ENCODE measurements at places on chromosomes 2 and 18.

GRCh38 chr2:69032336-69032735 is 19.4 kb downstream of the ANTXR1 start:
- DNase-seq, result no peak

DNA sequence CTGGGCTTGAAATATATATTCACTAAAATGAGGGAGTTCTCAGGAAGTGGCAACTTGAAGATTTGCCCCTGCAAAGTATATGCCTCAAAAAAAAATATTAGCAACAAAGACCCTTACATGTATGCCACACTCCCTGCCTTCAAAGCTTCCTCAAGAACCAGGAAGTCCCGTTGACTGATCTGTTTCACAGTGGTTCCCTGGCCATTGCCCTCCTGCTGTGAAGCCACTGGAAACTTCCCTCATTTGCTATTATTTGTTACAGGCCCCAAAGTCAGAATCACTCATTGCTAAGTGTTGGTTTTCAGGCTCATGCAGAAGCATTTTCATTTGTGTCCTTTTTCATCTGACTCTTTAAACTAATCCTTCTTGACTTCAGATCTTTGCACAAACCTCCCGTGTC is 421.5 kb downstream of the ZNF521 start:
- no peak for DNase-seq

- no peak for DNase-seq
These were observed 563.9 kb downstream of the DCC start for GRCh38 chr18:52903857-52904256.

- DNase-seq, result no peak
These were observed 17.4 kb downstream of the ASB18 start for GRCh38 chr2:236246711-236247246.

DNA sequence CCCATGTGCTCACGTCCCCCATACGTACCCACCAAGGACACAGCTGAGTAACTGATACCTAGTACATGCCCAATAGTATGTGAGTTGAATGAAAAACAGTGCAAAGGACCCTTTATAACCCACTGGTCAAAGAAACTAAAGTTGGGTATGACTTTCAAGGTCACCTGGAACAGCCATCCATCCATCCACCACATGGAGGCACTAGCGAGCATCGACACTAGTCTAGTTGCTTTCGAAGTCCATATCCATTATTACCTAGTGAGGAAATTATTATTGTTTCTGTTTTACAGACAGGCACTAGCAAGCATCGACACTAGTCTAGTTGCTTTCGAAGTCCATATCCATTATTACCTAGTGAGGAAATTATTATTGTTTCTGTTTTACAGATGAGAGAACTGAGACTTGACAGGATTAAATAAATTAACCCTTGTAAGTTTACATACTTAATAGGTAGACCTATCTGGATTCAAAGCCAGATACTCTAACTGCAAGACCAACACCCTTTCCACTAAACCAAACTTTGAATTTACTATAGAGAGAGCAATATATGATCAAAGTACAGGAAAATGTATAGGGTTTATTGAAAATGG is 233.7 kb downstream of the METTL4 start:
- no peak for DNase-seq

DNA sequence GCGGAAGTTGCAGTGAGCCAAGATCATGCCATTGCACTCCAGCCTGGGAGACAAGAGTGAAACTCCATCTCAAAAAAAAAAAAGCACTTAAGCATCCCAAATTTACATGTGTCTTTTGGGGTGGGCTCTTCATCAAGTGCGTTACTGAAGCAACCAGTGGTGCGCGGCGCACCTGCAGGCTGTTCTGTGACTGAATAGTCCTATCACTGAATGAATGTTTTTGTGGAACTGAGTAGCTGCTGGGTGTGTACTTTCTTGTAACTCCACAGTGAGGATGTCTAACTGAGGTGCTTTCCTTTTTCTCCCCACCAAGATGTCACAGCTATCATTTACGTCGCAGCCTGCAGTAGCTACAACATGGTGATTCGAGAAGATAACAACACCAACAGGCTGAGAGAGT is 17.0 kb downstream of the CHMP1B start:
- DNase-seq, result no peak

DNA sequence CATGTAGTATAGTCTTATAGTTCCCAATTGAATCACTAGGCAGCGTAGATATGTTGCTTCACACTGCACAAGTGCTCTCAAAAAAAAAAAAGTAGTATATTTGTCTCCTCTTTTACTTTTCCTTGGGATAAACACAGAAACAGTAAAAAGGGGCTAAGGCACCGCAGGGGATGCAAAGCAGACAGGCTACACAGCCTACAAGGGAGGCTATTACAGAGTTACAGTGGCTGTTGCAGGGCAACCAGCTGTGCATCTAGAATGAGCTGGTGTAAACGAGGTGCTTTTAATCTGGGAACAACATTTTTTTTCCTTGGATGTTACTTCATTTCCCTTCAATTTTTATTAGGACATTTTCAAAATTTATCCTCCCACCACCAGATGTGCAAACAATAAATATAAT is 1934.7 kb upstream of the CELF4 start:
- no peak for DNase-seq

DNA sequence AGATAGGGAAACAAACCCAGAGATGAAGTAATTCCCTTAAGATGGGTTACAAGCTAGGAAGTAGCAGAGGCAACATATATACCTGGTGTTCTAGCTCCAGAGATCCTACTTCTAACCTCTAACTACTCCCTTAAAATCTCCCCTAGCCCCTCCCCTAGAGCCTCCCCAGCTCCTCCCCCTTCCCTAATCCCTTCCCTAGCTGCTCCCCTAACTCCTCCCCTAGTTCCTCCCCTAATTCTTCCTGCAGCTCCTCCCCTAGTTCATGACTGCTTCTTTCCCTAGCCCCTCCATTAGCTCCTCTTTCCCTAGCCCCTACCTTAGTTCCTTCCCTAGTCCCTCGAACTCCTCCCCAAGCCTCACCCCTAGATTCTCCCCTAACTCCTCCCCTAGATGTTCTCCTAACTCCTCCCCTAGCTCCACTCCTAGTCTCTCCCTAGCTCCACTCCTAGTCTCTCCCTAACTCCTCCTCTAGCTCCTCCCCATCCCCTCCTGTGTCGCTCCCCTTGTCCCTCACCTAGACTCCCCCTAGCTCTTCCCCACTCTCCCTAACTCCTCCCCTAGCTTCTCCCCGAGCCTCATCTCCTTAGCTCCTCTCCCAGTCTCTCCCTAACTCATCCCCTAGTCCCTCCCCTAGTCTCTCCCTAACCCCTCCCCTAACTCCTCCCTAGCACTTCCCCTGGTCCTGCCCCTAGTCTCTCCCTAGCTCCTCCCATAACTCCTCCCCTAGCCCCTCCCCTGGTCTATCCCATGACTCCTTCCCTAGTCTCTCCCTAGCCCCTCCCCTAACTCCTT is 108.9 kb downstream of the CD226 start:
- no peak for DNase-seq

DNA sequence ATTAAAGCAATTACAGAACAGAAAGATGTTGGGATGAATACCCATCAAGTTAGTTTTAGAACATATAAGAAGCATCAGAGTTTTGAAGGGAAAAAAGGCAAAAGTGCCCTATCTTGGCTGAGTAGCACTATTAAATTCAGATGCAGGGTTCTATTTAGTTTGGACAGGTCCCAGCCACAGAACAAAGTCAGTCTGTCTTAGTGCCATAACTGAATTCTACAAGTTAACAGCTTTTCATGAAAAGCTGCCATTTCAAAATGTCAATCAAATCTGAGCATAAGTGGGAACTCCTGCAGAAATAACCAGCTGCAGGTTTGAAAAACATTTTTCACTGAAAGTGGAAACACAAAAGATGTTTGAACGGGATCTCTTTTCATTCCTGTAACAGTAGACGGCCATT is 160.4 kb downstream of the SRBD1 start:
- DNase-seq, result no peak

DNA sequence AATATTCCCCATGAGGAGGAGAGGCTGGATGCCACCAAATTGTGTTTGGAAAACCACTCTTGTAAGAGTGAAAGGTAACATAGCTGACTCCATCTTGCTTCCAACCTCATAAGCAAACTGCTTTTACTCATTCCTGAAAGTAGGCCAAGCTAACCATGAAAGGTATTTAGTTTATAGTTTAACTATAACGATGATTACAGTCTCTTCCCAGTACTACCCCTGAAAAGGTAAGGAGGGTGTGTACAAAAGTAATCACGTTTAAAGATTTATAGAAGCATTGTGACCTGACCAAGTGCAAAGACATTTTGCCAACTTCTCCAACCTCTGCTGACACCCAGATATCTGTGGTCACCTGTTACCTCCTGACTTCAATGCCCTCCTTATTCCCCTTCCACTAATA is 122.6 kb downstream of the CD8B2 start:
- DNase-seq, result no peak

GRCh38 chr2:157627594-157628476 is 829 bp downstream of the ACVR1C start:
- DNase-seq, result no peak

DNA sequence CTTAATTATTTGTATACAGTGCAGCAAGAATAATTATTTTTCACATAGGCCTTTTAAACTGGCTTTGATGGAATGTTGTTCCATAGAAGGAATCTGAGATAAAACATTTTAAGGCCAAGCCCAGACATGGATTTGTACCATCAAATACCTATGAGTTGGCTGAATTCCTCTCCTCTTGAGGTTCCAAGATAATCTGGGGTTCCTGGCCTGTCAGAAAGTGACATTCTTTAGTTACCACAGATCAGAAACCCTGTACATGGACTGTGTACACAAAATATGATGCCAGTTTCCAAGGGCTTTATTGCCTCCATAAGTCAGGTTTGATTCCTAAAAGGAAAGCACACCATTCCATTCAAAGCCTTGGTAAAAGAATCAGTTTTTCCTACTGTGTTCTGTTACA is 1256.7 kb upstream of the NRXN1 start:
- no peak for DNase-seq

DNA sequence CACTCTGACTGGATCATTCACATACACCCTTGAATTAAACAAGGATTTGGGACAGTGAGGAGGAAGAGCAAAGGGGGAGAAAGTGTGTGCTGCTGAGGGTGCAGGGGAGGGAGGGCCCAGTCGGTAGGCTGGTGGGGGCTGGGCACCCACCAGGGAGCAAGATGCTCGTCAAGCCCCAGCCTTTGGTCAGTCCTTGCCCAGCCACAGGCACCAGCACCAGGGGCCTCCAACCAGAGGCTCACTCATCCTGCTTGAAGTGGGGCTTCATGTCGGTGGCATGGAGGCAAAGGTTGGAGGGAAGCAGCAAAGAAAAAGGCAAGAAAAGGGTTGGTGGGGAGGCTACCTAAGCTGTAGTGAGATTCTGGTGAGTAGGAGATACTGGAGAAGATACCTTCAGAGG is 21.9 kb downstream of the CDC42EP3 start:
- DNase-seq, result no peak

DNA sequence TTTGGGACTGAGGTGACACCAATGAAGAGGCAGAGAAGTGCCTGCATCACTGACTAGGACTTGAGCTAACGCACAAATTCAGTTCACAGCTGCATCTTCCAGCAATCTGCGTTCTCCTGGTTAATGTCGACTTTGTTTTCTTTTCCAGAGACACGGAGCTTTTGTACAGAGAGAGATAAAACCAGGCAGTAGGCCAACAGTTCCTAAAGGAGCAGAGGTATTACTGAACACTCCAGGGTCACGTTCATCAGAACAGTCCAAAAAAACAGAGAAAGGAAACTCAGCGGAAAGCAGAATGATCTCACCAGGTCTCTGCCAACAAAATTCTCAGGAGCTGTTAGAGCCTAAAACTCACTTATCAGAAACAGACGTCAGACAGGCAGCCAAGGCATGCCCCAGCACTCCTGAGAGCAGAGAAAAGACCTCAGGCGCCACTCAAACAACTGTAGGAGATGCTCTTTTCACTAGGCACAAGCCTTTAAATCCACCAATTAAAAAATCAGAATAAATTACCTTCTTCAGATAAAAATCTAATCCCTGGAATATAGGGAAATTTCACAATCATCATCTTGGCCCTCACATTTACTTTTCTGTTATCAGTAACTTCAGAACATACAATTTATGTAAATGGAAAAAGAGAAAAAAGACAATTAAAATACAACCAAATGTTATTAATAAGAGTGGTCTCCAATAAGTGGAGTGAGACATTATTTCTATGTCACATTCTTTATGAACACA is 95.9 kb upstream of the SPTBN1 start:
- DNase-seq, result no peak

DNA sequence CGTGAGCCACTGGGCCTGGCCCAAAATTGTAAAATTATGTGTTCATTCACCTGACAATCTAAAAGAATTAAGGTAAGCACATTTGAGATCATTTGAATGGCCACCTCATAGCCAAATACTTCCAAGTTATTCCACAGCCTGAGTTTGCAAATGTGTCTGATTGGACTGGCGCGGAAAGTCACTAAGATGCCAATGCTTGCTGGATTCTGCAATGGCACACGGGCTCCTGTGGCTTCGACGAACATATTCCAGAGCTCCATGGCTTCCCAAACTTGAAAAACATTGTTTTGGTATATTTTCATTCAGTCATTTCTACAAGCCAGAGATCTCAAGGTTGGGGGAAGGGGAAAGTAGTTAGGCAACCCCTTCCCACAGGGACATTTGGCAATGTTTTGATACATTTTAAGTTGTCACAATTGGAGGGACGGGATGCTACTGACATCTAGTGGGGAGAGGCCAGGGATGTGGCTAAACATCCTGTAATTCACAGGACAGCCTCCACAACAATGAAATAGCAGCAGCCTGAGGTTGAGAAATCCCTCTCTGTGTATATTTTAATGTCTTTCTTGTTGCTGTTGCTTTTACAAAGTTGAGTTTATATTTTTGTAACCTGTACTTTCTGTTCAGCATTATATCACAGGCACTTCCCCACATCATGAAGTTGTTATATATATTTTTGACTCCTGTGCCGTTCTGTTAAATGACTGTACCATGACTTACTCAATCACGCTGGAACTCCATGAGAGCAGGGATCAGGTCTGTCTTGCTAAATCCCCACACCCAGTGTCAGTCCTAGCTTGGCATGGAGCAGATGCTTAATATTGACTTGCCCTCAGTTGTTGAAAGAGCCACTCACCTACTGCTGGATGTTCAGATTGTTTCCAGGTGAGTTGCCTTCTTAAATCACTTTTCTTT is 56.9 kb downstream of the COL4A4 start:
- peak; percentile 51 for DNase-seq

- DNase-seq, result no peak
These were observed 116.0 kb upstream of the ETAA1 start for GRCh38 chr2:67281101-67281500.

DNA sequence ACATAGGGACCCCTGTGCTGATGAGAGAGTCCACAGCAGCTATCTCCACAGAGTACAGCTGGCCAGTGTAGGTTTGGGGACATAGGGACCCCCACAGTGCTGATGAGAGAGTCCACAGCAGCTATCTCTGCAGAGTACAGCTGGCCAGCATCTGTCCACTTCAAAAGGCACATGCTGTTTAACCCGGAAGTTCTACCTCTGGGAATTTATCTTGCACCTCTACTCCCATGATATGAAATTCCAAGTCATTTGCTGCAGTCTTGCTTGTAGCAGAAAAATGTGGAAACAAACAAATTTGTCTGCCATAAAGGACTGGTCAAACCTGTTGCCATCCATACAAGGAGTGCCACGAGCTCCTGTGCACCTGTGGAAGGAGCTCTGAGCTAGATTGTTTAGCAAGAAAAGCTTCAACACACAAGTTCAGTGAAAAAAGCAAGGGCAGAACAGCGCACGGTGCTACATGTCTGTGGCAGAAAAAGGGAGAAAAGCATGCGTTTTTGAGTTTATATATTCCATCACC is 33.1 kb downstream of the LRRFIP1 start:
- no peak for DNase-seq

GRCh38 chr2:85019121-85019520 is 48.2 kb downstream of the KCMF1 start:
- no peak for DNase-seq

- peak; percentile 52 for DNase-seq
These were observed 9.4 kb upstream of the CD302 start for GRCh38 chr2:159807183-159808031.

- no peak for DNase-seq
These were observed 319.0 kb upstream of the CXCR4 start for GRCh38 chr2:136436936-136437335.
